ENCODE measurements at places on chromosomes 13 and 19.

- DNase-seq = no peak
Measured at GRCh38 chr19:50555450-50556281, 12.6 kb downstream of the LRRC4B start.

- DNase-seq = no peak
Measured at GRCh38 chr13:24269821-24270220, 39.6 kb upstream of the C1QTNF9 start.

- no peak for DNase-seq
Measured at GRCh38 chr13:103099722-103100293, 33.6 kb upstream of the SLC10A2 start.

GRCh38 chr13:43077461-43077860, 54.1 kb downstream of the DNAJC15 start:
- DNase-seq = no peak

- DNase-seq = no peak
Measured at GRCh38 chr19:4593409-4593851, 33.9 kb upstream of the SEMA6B start.

- peak; percentile 67 for DNase-seq
Measured at GRCh38 chr13:23321535-23322241, 111.8 kb downstream of the SACS start.

- DNase-seq = peak; percentile 31
Measured at GRCh38 chr19:50333235-50333736, 4.1 kb upstream of the KCNC3 start.

DNA sequence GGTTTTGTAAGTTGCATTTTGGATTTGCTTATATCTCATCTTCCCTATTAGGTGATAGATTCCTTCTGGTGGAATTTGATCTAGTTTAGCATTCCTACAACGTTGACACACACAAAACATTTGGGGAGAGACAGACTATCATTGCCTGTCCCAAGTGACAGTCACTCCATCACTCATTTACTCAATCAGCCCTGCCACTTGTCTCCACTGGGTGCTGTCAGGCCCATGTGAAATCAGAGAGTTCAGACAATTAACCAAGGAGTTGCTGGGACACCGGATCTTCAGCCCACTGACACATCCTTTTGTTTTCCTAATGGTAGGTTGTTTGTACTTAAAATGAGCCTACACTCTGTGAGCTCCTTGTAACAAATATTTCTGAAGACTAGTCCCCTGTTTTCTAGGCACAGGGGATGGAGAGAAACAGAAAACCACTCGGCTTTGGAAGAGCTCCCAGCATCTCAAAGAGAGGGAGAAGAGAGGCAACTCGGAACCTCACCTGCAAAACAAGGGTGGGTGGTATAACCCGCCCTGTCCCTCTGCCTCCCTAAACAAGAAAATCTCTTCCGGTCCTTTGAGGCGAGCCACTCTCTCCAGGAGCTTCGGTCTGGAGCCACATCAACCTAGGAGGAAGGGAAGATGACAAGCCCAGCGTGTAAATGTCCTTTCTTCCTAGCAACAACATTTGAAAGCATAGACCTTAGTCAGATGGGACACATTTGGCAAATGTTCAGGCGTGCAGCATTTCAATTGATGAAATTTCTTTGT, 440.9 kb upstream of the KLF12 start:
- DNase-seq = no peak

DNA sequence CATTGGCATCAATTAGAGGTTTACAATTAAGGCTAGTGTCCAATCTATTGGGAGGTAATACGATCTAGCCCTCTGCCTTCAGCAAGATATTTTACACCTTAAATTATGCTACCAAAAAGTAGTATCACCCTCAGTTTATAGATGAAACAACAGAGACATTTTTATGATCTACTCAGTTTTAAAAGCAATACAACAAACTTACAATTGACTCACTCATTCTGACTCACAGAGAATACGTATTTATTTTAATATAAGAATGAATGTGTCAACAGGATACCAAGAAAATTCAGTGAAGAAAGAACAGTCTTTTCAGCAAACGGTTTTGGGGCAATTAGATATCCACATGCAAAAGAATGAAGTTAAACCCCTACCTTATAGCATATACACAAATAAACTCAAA, 32.5 kb upstream of the STARD13 start:
- no peak for DNase-seq

- DNase-seq = no peak
Measured at GRCh38 chr13:41812237-41812636, 148.7 kb downstream of the VWA8 start.

- DNase-seq = no peak
Measured at GRCh38 chr19:49331616-49332055, 3.6 kb upstream of the CD37 start.

DNA sequence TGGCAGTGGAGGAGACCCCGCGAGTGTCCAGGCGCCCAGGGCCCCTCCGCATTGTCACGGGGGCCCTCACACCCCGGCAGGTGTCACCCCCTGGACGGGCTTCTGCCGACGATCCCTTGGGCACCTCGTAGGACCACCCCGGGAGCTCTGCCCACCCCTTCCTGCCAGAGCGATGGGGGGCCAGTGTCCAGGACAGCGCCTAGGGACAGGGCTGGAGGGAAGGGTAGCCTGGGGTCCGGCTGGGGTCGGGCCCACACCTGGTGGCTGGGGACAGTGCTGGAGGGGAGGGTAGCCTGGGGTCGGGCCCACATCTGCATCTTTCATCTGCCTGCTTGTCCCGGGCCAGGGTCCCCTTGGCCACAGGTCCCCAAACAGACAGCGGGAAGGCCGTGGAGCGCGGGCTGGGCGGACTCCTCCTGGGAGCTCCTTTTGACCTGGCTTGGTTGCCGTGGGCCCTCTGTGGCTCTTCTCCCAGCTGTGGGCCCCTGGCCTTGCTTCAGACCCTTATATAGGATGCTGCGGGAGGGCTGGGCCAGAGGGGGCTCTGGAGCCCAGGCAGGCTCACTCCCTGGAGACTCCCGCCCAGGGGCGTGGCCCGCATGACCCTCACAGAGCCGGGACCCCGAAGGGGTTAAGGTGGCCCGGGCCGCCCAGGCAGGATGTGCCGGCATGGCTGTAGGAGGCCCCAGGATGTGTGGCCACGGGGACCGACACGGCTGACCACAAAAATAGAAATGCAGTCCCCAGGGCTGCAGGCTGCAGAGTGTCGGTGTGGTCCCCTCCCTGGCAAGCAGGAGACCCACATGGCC, 74.1 kb upstream of the MCF2L start:
- no peak for DNase-seq
